Kidney (tissue), 22 donors: ENCODE measurements at places on chromosomes 4 and X. TPM values are rescaled to one million over a fixed set of nuclear protein-coding genes. Genes with fewer than 3 reads are reported as not detected.

- no peaks in the 10 kb centered on the region for H3K27me3 ChIP-seq
- H3K36me3 ChIP-seq = peaks cover 35% of the 10 kb centered on the region
- no peak for DNase-seq
- peaks cover 5% of the 10 kb centered on the region for H3K4me1 ChIP-seq
- H3K4me3 ChIP-seq = no peak overlapping the region
Measured at GRCh38 chr4:169117591-169118081, 107.6 kb upstream of the CBR4 start.

DNA sequence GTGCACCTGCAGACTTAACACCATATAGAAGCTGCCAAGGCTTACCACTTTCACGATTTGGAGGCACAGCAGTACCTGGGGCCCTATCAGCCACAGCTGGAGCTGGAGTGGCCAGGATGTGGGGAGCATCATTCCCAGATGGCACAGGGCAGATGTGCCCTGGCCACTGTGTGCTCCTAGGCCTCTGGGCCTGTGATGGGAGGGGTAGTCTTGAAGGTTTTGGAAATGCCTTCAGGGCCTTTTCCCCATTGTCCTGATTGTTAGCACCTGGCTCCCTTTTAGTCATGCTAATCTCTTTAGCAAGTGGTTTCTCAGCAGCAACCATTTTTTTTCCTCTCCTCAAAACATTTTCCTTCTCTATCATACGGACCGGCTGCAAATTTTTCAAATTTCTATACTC, 490.2 kb downstream of the RAB28 start:
- H3K4me1 ChIP-seq = no peaks in the 10 kb centered on the region
- no peak overlapping the region for H3K4me3 ChIP-seq
- no peaks in the 10 kb centered on the region for H3K27me3 ChIP-seq
- H3K27ac ChIP-seq = no peak overlapping the region
- no peaks in the 10 kb centered on the region for H3K36me3 ChIP-seq
- no peak for DNase-seq

- H3K36me3 ChIP-seq = no peaks in the 10 kb centered on the region
- DNase-seq = no peak
- no peak overlapping the region for H3K4me3 ChIP-seq
- H3K27ac ChIP-seq = no peak overlapping the region
- no peaks in the 10 kb centered on the region for H3K27me3 ChIP-seq
Measured at GRCh38 chr4:54941994-54942552, 183.3 kb downstream of the KDR start.

Gene ANKRD37
- total RNA-seq = 13.0 TPM

- no peak overlapping the region for H3K4me3 ChIP-seq
- no peak overlapping the region for H3K27ac ChIP-seq
- H3K4me1 ChIP-seq = no peaks in the 10 kb centered on the region
Measured at GRCh38 chr4:39051492-39051891, 10.5 kb upstream of the KLHL5 start.

DNA sequence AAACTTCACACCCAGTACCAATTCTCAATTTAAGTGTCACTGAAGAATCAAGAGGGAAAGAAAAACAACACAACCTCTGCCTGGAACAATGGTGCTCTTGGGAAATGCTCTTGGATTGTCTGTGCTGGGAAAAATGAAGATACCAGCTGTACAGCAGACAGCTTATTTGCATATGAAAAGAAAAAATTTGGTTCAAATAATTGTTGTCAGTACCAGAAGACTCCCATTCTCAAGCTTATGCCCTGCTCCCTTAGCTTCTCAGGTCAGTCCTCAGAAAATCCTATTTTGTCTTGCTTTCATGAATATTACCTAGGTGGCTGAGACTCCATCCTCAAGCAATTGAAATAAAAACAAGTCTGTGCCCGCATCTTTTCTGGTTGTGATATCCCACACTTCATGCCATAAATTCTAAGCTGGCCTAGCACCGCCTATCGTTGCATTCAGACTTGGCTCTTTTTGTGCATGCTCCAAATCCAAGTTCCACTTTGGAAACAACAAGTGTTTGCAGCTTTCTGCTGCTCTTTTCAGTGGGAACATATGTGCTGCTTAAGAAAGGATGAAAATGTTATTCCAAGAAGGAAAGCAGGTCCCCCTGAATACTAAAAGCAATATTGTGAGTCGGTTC, 431.6 kb downstream of the INPP4B start:
- H3K4me1 ChIP-seq = no peaks in the 10 kb centered on the region
- no peak overlapping the region for H3K4me3 ChIP-seq
- H3K36me3 ChIP-seq = no peaks in the 10 kb centered on the region

Gene NRK
- 5.0 TPM for total RNA-seq

DNA sequence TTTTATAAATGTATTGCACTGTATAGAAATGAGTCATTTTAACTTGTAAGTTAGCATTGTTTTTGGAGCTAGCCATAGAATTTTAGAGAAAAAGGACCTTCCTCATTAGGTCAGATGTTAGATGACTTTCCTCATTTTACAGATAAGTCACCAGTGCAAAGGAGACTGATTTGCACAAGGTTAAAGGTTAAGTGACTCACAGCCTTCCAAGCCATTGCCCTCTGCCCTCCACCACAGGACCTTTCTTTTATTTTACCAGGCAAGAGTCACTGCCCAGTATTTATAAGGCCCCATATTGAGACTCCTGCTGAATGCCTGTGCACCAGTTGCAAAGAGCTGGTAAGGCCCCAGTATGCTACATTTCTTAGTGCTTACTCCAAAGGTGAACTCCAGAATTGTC, 4.2 kb upstream of the ABCG2 start:
- no peak overlapping the region for H3K27ac ChIP-seq
- DNase-seq = no peak
- no peaks in the 10 kb centered on the region for H3K4me1 ChIP-seq

Gene JAKMIP1
- 0.69 TPM for total RNA-seq

DNA sequence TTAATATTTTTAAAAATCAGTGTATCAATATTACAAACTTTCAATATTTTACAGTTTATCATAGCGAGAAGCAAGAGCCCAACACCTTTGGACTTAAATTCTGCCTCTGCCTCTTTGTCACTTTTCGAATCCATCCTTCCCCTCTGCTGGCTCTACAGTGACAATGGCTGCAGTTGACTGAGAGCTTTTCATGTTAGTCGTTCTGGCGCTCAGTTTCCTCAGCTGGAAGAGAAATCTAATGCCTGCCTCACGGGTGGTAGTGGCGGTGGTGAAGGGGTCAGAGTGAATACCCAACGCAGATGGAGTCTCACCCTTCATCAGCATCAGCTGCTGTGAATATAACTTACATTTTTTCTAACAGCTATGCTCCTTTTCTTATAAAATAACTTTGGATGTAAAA, 144.8 kb downstream of the NWD2 start:
- H3K27ac ChIP-seq = no peak overlapping the region
- no peaks in the 10 kb centered on the region for H3K27me3 ChIP-seq
- H3K4me1 ChIP-seq = no peaks in the 10 kb centered on the region
- DNase-seq = no peak

- H3K4me3 ChIP-seq = no peak overlapping the region
- no peaks in the 10 kb centered on the region for H3K4me1 ChIP-seq
- DNase-seq = no peak
- no peaks in the 10 kb centered on the region for H3K27me3 ChIP-seq
- H3K36me3 ChIP-seq = no peaks in the 10 kb centered on the region
Measured at GRCh38 chr4:177778623-177779022, 336.4 kb upstream of the AGA start.

GRCh38 chr4:129783596-129783995, 687.6 kb downstream of the C4orf33 start:
- H3K36me3 ChIP-seq = no peaks in the 10 kb centered on the region
- H3K4me3 ChIP-seq = no peak overlapping the region
- H3K4me1 ChIP-seq = no peaks in the 10 kb centered on the region
- no peak for DNase-seq
- no peaks in the 10 kb centered on the region for H3K27me3 ChIP-seq

- no peak for DNase-seq
- H3K4me3 ChIP-seq = no peak overlapping the region
- no peak overlapping the region for H3K27ac ChIP-seq
- peaks cover 3% of the 10 kb centered on the region for H3K27me3 ChIP-seq
- no peaks in the 10 kb centered on the region for H3K4me1 ChIP-seq
- H3K36me3 ChIP-seq = no peaks in the 10 kb centered on the region
Measured at GRCh38 chrX:12910423-12911121, 4.2 kb downstream of the TLR8 start.

DNA sequence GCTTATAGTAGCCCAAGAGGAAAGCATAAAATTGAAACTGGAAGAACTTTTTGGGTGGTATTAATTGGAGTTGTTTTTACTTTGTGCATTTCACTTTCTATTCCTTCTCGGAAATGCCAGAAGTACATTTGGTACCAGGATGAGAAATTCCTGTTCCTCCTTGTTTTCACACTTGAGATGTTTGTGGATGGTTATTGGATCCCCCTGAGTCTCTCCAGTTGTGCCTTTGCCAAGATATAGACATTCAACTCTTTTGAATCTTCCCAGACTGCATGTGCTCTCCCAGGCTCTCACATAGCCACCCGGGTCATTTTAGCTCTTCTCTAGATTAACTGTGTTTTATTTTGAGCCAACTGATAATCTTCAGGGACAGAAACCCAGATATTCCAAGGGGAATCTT, 120.5 kb downstream of the AFF1 start:
- no peaks in the 10 kb centered on the region for H3K4me1 ChIP-seq
- peak overlapping the region; percentile 16 for H3K4me3 ChIP-seq
- H3K36me3 ChIP-seq = peaks cover 5% of the 10 kb centered on the region
- no peaks in the 10 kb centered on the region for H3K27me3 ChIP-seq

DNA sequence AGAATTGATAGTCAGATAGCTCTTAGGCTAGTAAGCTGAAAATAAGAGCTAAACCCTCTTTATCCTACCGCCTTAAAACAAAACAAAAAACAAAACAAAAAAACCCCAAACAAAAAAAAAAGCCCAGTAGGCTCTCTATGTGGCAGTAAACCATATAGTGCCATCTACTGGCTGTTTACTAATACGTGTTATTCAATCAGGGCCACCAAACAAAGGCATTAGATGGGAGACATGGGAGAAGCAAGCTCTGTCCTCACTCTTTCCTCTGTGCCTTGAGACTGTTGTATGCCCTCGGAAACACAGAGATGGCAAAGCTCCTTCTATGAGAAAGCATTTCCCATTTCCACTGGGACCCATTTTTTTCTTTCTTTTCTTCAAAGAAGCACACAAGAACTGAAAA, 148.8 kb upstream of the MID1 start:
- no peak overlapping the region for H3K27ac ChIP-seq
- no peak for DNase-seq

Gene PCDH11X
- total RNA-seq = 0.41 TPM

GRCh38 chrX:72057849-72058248, 73.9 kb downstream of the RTL5 start:
- no peaks in the 10 kb centered on the region for H3K36me3 ChIP-seq
- peaks cover 7% of the 10 kb centered on the region for H3K27me3 ChIP-seq
- no peak for DNase-seq
- H3K27ac ChIP-seq = no peak overlapping the region
- no peak overlapping the region for H3K4me3 ChIP-seq

DNA sequence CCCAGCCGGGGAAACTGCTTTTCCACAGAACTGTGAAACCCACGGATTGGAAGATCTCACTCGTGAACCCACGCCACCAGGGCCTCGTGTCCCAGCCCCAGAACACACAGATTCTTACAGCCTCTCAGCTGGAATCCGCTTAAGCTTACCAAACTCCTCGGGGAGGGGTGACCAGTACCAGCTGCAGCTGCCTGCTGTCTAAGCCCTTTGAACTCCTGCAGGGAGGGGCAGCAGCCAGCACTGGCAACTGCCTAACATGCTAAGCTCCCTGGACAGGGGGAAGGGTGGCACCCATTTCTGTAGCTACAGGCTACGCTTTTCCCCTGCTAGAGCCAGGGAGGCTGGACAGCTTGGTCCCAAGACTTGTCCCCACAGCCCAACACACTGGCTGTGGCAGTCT, 38.4 kb downstream of the TBL1X start:
- no peak overlapping the region for H3K27ac ChIP-seq
- DNase-seq = no peak
- H3K4me1 ChIP-seq = no peaks in the 10 kb centered on the region
- H3K36me3 ChIP-seq = no peaks in the 10 kb centered on the region

Gene TMPRSS11A
- total RNA-seq = not detected

Gene FGF13
- total RNA-seq = 16.6 TPM

Gene IL15
- total RNA-seq = 6.4 TPM

DNA sequence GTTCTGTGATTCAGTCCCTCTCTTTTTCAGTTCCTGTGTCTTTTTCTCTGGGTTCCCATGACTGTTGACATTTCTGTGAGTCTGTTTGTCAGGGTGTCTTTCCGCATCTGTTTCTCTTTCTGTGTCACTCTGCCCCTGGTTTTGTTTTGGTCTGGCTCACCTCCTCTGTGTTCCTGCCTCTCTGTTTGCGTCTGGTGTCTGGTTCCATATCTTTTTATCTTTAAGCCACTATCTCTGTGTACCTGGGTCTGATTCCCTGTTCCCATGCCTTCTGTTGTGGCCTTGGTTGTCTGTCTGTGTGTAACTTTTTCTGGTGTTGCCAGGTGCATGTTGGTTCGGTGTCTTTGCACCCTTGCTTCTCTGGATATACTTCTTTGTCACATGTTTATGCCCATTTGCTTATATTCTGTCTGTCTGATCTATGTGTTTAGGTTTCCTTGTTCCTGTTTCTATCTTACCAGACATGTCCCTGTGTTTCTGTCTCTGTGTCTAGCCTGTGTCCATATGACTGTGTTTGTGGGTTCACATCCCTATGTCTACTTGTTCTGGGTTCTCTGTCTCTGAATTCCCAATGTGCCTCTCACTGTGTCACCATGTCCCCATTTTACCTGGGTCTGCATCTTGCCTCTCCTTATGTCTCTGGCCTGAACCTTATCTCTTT, 50.2 kb downstream of the ITIH6 start:
- no peaks in the 10 kb centered on the region for H3K27me3 ChIP-seq
- H3K4me1 ChIP-seq = no peaks in the 10 kb centered on the region
- H3K4me3 ChIP-seq = no peak overlapping the region

Gene GABRG1
- not detected for total RNA-seq

- no peak for DNase-seq
- H3K36me3 ChIP-seq = no peaks in the 10 kb centered on the region
- no peaks in the 10 kb centered on the region for H3K4me1 ChIP-seq
- no peak overlapping the region for H3K27ac ChIP-seq
- H3K4me3 ChIP-seq = no peak overlapping the region
Measured at GRCh38 chr4:174263445-174263736, 20.1 kb downstream of the FBXO8 start.

DNA sequence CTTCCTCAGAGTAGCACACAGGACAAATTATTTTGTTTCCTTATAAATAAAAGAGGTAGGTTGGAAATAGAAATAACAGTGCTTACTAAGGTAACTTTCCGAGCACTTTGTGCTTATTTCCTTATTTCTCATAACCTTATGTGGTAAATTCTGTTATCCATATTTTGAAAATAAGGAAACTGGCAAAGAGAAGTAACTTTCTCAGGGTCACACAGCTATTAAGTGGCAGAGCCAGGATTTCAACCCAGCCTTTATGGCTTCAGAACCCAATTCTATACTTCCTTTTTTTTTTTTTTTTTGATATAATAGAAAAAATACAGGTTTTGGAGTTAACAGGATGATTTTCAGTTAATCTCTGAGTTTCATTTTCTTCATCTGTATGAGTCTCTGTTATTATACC, 3.3 kb downstream of the UTP3 start:
- H3K4me3 ChIP-seq = no peak overlapping the region
- no peaks in the 10 kb centered on the region for H3K27me3 ChIP-seq
- H3K4me1 ChIP-seq = peaks cover 16% of the 10 kb centered on the region

- H3K27ac ChIP-seq = no peak overlapping the region
- no peak overlapping the region for H3K4me3 ChIP-seq
- H3K36me3 ChIP-seq = no peaks in the 10 kb centered on the region
- peak; percentile 79 for DNase-seq
- H3K27me3 ChIP-seq = no peaks in the 10 kb centered on the region
Measured at GRCh38 chrX:115949900-115950822, 220.4 kb upstream of the AGTR2 start.

Gene CXCL10
- 1.4 TPM for total RNA-seq
